ENCODE measurements at places on chromosomes 3 and 15.

- DNase-seq = peak; percentile 26
These were observed at the start of gene CPEB1 for GRCh38 chr15:82647045-82647834. Gene CPEB1 (minus strand): TSS chr15:82647363. CDS start chr15:82628459, 18,904 bp downstream.

GRCh38 chr3:94024385-94024784 lies 4.0 kb downstream of the STX19 start:
- no peak for DNase-seq

GRCh38 chr3:150128126-150128525 lies 157.4 kb upstream of the PFN2 start:
- no peak for DNase-seq

GRCh38 chr3:11335056-11335608 lies 62.9 kb downstream of the ATG7 start:
- peak; percentile 67 for DNase-seq

GRCh38 chr3:29465836-29466235 lies 185.0 kb downstream of the RBMS3 start:
- no peak for DNase-seq

DNA sequence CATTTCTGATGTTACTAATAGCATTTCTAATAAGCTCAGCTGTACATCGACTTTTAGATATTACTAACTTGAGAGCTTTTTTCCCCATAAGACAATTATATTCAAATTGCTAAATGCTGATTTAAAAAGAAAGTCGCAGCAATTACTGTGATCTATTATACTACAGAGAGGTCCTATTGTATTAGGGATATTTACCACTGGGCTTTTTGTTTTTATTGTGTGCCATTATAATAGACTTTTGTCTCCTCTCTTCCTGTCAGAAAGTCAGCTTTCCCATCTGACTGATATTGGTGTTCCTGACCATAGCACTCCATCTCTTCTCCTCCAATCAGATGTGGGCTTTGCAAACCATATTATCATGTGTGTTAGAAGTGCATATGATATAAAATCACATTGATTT lies 27.2 kb upstream of the RYR3 start:
- DNase-seq = no peak

GRCh38 chr3:49454898-49455681 lies 15.0 kb upstream of the DAG1 start:
- DNase-seq = no peak

DNA sequence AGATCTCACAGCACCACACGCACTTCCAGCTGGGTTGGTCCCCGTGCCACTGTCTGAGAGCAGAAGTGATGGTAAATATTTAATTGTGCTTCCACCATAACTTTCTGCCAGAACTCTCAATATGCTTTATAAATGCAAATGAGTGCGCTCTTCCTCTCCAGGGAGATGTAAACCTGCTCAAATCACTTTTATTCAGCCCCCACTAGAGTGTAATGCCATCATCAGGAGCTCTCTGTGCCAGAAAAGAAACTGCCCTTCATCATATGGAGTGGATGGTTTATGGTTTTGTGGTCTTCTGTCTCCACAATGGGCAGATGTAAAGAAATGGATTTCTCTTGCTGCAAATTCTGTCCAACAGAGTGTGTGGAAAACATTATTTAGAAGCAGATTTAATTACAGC lies 127.0 kb downstream of the EPHB1 start:
- DNase-seq = no peak

DNA sequence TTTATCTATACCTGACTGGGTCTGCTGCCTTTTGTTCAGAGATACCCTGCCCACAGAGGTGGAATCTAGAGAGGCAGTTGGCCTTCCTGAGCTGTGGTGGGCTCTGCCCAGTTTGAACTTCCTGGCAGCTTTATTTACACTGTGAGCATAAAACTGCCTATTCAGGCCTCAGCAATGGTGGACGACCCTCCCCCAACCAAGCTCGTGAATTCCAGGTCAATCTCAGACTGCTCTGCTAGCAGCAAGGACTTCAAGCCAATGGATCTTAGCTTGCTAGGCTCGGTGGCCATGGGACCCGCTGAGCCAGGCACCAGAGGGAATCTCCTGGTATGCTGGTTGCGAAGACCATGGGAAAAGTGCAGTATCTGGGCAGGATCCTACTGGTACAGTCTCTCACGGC lies 270.2 kb downstream of the CADM2 start:
- no peak for DNase-seq

DNA sequence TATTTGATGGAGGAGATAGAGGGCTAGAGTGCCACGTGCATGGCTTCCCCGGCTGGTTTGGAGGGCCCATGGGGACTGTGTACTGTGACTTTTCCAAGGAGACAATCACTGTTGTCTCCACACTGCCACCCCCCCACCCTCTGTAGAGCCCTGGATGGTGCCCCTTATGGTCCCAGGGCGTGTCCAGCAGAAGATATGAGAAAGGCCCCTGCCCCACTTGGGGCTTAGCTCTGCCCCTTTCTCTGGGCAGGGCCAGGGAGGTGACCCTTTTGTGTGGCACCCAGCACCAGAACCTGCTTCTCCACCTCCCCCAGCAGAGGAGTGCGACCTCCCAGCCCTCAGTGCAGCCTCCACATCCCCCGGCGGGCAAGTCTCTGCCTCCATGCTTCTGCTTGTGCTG lies 32.1 kb downstream of the SPSB4 start:
- DNase-seq = no peak

- no peak for DNase-seq
These were observed 565.3 kb upstream of the ROBO2 start for GRCh38 chr3:76474632-76475031.

DNA sequence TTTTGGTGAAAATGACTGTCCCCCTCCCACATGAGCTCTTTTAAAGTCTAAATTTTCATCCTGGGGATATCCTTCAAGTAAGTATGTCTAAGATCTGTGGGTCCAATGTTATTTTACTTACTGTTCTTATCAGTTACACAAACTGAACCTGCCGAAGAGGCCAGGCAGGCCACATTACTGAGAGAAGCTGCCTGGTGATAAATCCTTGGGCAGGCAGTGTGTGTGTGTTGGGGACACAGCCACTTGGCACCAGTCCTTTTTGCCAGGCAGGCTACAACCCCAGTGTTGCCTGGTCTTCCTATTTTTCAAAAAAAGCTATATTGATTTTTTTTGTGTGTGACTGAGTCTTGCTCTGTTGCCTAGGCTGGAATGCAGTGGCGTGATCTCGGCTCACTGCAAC lies 50.6 kb upstream of the RASA2 start:
- DNase-seq = no peak

- no peak for DNase-seq
These were observed 12.3 kb downstream of the ANPEP start for GRCh38 chr15:89802231-89802928.

- DNase-seq = no peak
These were observed 70.7 kb downstream of the APBA2 start for GRCh38 chr15:28956491-28956890.

GRCh38 chr3:42511736-42512135 lies 9.3 kb downstream of the VIPR1 start:
- DNase-seq = no peak

DNA sequence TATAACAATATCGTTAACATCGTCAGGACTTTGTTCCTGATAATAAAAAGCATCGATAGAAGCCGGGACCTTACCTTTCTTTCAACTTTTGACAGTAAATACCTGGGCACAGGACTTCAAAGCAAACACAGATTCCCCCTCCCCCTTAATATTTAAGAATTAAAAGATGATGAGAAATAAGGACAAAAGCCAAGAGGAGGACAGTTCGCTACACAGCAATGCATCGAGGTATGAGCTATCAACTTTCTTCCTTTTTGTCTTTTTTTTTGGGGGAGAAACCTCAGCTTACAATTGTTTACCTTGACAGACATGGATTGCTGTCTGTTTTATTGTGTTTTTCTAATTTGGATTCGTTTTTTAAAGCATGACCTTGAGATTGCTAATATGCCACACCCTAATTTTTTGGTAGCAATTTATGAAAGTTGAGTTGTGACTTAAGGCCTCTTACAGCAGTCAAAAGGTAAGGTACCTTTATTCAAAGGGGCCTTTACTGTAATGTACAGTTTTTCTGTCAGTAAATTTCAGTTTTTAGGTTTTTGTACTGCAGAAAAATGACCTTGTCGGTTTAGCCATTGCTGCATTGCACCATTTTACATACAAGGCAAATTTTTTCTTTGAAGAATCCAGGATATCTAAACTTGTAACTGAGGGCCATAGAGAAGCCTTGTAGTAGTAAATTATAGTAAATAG lies 1.1 kb downstream of the CHD2 start:
- peak; percentile 41 for DNase-seq

GRCh38 chr3:12318758-12319621 lies 30.1 kb downstream of the PPARG start:
- DNase-seq = no peak

DNA sequence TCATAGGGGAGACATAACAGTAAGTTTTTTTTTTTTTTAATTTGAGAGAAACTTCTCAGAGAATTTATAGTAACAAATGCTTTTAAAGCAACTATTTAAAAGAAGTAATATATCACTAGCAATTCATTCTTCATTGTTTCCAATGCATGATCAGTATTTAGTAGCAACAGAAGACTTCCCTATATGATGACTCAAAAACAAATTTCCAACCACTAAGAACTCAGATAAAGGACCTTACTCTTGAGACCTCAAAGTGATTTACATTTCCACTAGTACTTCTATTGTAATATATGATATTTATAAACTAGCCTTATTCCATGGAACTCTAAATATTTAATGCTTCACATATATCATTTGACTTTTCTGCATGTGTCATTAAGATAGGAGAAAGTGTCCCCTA lies 356.3 kb downstream of the ZBTB20 start:
- DNase-seq = no peak

DNA sequence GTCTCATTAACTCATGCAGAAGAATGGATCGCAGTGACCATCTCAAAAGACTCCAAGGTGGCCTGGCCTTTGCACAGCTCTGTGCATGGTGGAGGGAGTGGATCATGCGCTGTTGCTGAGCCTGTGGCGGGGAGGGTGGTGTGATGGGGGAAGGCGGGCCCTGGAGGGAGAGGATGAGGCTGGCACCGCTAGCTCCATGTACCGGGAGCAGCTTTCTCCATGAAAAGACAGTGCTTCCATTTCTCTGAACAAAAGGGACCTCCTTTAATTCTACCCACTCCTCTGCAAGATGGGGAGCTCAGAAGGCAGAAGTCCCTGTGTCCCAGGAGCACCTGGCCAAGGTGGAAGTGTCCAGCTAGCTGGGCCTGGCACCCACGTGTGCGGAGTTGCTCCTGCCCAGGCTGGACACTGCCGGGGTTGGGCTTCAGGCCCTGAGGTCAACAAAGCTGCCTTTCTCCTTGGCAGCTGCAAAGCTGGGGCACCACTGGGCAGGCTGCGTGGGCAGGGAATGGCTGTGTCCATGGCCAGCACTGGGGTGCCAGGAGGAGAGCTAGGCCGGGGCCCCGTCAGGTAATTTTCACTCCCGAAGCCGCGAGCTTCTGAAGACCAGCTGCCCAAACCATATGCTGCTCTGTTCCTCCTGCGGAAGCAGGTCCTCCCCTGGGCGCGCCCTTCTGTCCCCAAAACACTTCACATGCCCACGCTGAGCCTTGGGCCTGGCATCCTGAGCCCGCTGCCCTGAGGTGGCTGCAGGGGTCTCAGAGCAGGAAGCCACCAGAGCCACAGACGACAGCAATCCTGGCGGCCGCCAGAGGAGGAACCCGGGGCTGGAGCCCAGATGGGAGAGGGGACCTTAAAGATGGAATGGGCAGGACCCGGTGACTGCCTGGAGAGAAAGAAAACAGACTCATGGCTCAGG lies 6.4 kb downstream of the MAP6D1 start:
- no peak for DNase-seq

DNA sequence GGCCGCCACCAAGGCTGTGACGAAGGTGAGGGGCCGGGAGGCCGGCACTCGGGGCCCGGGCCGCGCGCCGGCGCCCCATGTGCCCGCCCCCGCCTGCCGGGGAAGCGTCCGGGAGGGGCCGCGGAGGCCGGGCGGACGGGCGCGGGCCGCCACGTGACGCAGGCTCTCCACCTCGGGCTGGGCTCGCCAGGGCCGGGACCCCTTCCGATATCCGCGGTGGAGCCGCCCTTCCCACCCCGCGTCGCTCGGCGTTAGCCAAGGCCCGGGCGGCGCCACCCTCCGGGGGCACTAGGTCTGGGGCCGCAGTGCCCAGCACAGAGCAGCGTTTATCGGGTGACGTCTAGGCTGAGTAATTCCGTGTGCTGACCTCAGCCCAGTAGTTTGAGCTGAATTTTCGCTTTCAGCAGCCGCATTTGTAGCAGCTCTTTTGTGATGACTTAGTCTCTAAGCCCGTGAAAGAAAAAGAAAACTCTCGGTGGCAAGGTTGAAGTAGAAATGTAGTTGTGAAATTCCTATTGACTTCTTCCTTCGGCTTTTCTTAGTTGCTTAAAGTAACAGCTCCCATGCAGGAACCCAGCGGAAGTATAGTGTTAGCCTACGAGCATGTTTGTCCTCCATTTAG lies 885 bp downstream of the CDV3 start:
- DNase-seq = peak; percentile 76

DNA sequence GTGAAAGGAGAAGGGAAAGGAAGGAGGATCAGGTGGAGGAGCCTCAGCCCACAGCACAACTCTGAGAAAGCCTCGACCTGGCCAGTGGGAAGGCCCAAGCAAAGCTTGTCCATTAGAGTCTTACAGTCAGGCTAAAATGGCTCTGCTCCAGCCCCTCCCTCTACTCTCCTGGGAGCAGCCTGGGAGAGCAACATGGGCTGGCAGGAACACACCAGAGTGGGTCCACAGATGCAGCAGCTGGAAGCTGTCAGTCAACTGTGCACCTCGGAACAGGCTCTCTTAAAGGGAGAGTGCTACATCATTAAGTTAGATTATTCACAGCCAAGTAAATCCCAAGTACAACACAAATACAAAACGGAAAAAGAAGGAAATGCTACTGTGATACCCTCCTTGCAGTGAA lies 98.0 kb upstream of the LIMD1 start:
- DNase-seq = no peak

DNA sequence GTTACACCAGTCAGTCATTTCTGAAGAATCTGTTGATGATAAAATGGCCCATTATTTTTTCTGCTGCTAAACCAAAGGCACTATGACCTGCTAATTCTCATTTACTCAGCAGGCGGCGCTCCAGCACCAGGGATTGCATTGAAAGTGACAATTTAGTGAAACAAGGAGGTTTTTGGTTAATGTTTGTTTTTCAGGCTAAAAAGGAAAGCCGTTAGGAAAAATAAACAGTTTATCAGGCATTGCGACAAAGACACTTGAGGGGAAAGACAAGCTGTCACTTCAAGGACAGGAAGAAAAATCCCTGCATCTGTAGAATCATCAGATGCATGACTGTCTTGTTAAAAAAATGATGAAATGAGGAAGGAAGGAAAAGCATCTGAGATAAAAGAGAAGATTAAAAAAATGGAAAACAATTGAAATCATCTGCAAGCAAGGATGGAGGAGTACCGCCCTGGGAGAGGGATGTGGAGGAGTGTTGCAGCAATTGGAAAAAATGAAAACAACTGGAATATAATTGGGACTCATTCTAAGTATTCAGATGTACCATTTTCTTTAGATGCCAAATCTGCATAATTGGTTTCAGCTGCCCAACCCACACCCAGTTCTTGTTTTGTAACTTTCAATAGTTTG lies 54.0 kb downstream of the NR1D2 start:
- peak; percentile 58 for DNase-seq

All from CD4-positive, alpha-beta T cell treated with Interleukin-10 for 1 hour (primary cell).